Bronchus fibroblast of lung (primary cell): ENCODE measurements at places on chromosomes 3 and 15. TPM values are rescaled to one million over a fixed set of nuclear protein-coding genes. Genes with fewer than 3 reads are reported as not detected.

NBEAL2 gene
- total RNA-seq, result 6.4 TPM in 2 replicates

HHLA2 gene
- total RNA-seq, result not detected in 2 replicates

ARGFX gene
- total RNA-seq, result not detected in 2 replicates

PLA2G4D gene
- not detected in 2 replicates for total RNA-seq

IMPG2 gene
- under 0.01 TPM in 2 replicates for total RNA-seq

TTBK2 gene
- 2.4 and 3.5 TPM in 2 replicates for total RNA-seq

BFSP2 gene
- not detected in 2 replicates for total RNA-seq

PROS1 gene
- 8.6 and 11.9 TPM in 2 replicates for total RNA-seq

ALDH1A2 gene
- 0.30 and 0.84 TPM in 2 replicates for total RNA-seq

C3orf85 gene
- total RNA-seq, result not detected in 2 replicates

OCA2 gene
- total RNA-seq, result under 0.01 TPM in 1 of 2 replicates, not detected in the other

TMC3 gene
- total RNA-seq, result not detected in 2 replicates

TRPC1 gene
- total RNA-seq, result 5.2 and 8.2 TPM in 2 replicates

LRRC49 gene
- 9.1 and 9.8 TPM in 2 replicates for total RNA-seq

RAB8B gene
- 25.0 and 32.1 TPM in 2 replicates for total RNA-seq

PIK3R4 gene
- total RNA-seq, result 27.7 and 29.1 TPM in 2 replicates

CHRNA3 gene
- total RNA-seq, result not detected in 2 replicates

TGM4 gene
- total RNA-seq, result 0.15 and 0.17 TPM in 2 replicates

CLDN16 gene
- not detected in 2 replicates for total RNA-seq

NLGN1 gene
- total RNA-seq, result 0.50 and 0.74 TPM in 2 replicates

TMEM45A gene
- 10.6 and 13.2 TPM in 2 replicates for total RNA-seq

INAFM2 gene
- 4.3 and 4.4 TPM in 2 replicates for total RNA-seq

GASK1A gene
- total RNA-seq, result 0.50 and 1.2 TPM in 2 replicates

CCNB2 gene
- 141 and 156 TPM in 2 replicates for total RNA-seq

TRIM42 gene
- total RNA-seq, result not detected in 2 replicates

ACAN gene
- total RNA-seq, result under 0.01 and 0.17 TPM in 2 replicates

CACNA2D2 gene
- total RNA-seq, result 0.15 and 0.17 TPM in 2 replicates
